Foreskin keratinocyte (primary cell): ENCODE measurements at places on chromosomes 1 and 21.
A peak's percentile ranks its signal among the peaks of the same experiment; 100 is the strongest.

DNA sequence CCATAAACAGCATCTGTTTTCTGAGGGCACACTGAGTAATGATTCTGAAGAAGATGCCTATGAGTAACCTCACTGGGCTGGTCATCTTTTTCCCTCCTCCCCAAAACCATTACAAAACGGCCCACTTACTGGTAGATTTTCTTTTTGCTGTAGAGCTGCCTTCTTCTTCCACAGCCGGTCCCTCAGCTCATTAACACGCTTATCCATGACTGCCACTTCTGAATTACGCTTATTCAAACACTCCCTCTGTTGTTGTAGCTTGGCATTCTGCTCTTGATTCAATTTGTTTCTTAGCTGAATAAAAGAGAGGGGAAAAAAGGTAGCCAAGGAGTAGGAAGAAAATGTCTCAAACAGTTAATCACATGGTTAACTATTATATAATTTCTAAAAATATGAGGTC, 43.1 kb downstream of the TP53BP2 start:
- DNase-seq = no peak

DNA sequence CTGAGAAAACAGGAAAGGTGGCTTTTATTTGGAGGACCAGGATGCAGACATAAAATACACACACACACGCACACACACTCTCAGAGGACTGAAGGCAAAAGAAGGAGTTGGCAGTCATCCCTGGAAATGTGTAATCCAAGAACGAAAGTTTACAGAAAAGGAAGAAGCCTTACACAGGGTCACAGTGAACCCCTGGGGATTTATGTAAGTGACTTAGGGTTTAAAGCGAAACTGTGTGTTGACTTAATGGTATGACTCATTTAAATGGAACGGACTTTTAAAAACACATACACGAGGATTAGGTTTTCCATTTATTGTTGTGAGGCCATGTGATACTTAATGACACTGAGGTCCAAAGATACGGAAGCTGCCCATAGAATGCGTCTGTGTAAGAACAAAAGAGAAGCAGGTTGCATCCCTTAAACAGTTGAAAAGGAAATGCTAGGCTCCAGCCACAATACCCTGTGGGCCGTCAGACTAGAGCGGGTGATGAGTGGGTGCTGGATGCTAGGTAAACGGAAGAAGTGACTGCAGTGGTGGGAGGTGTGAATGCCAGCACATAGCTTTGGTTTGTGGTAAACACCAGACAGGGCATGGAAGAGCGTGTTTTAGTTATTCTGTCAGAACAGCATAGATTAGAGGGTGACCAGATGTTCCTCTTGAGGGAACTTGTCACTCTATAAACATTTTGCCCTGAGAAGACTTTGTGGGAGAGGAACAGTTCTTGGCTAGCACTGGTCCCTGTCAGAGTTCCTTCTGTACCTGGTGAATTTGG, 21.6 kb upstream of the BCL10 start:
- peak; percentile 97 for DNase-seq

- no peak for DNase-seq
Observed at GRCh38 chr1:33048426-33048825, 11.7 kb upstream of the AK2 start.

- DNase-seq = peak; percentile 97
Observed at GRCh38 chr1:233909195-233909594, 4.7 kb downstream of the SLC35F3 start.

GRCh38 chr1:29601021-29601420, 364.7 kb downstream of the PTPRU start:
- DNase-seq = no peak

GRCh38 chr1:248834343-248834940, 3.6 kb upstream of the ZNF672 start:
- DNase-seq = no peak

DNA sequence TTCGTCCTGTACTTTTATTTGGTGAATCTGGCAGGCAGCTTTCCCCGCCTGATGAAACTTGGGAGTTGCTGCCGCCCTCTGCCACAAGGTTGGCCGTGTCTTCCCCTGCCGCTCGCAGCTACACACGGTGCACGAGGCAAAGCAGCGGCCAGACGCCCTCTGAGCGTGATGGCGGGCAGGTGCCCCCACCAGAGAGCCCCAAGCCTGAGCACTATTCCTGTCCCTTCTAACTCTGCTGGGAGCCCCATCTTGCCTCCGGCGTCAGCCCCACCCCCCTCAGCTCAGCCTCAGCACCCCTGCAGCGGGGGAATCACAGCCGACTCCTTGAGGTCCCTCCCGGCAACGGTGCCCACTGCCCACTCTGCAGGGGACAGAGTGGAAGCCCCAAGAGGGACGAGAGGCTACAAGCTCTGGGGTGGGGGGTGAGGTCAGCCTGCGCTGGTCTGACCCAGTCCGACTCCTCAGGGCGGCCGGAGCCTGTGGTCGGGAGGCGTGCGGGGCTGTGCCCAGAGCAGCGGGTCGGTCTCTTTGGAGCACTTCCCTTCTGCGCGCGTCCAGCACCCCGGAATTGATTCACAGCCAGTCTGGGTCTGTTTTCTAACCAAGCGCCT, 41.3 kb downstream of the RIPK4 start:
- DNase-seq = no peak

DNA sequence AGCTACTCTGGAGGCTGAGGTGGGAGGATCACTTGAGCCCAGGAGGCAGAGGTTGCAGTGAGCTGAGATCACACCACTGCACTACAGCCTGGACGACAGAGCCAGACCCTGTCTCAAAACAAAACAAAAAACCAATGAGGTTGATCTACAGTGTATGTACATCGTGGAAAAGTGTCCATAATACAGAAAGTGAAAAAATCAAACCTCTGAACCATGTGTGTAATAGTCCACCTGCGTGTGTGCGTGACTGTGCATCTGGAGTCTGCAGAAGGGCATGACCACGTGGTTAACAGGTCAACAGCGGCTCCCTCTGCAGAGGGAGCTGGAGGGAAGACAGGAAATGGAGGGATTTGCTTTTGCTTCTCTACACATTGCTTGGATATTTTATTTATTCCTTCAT, 32.4 kb upstream of the ENO1 start:
- DNase-seq = no peak

GRCh38 chr1:55575571-55576279, 360.6 kb upstream of the USP24 start:
- DNase-seq = no peak
